IgD-negative memory B cell (primary cell): ENCODE measurements at places on chromosomes 4 and X. TPM values are rescaled to one million over a fixed set of nuclear protein-coding genes. Genes with fewer than 3 reads are reported as not detected.

The P2RY8 gene
- 206 TPM for polyA plus RNA-seq

The VCX3A gene
- polyA plus RNA-seq: not detected

The RBM46 gene
- polyA plus RNA-seq: not detected

The NUDT10 gene
- 0.33 TPM for polyA plus RNA-seq

The SMS gene
- 53.0 TPM for polyA plus RNA-seq

The TMSB15B gene
- polyA plus RNA-seq: 13.8 TPM

The TMPRSS11B gene
- polyA plus RNA-seq: not detected

The AKAP14 gene
- polyA plus RNA-seq: not detected
